ENCODE measurements at places on chromosomes 2 and 18.

- no peak for DNase-seq
These were observed 784.7 kb upstream of the PIK3C3 start for GRCh38 chr18:41170346-41170745.

DNA sequence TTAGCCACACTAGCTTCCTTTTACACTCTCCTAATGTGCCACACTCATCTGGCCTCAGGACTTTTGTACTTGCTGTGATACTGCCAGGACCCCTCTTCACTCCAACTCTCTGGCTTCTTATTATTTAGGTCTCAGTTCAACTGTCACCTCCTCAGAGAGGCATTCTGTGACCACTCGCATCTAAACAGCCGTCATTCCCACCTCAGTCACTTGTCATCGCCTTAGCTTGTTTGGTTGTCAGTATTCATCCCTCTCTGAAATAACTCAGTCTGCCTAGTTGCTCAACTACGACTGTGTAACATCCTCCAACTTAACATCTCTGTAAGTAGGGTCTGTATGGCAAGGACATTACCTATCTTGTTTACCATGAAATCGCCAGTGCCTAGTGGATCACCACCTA is 27.2 kb downstream of the MGAT4A start:
- DNase-seq = no peak

- no peak for DNase-seq
These were observed 159.8 kb downstream of the METTL4 start for GRCh38 chr18:2411381-2411960.

DNA sequence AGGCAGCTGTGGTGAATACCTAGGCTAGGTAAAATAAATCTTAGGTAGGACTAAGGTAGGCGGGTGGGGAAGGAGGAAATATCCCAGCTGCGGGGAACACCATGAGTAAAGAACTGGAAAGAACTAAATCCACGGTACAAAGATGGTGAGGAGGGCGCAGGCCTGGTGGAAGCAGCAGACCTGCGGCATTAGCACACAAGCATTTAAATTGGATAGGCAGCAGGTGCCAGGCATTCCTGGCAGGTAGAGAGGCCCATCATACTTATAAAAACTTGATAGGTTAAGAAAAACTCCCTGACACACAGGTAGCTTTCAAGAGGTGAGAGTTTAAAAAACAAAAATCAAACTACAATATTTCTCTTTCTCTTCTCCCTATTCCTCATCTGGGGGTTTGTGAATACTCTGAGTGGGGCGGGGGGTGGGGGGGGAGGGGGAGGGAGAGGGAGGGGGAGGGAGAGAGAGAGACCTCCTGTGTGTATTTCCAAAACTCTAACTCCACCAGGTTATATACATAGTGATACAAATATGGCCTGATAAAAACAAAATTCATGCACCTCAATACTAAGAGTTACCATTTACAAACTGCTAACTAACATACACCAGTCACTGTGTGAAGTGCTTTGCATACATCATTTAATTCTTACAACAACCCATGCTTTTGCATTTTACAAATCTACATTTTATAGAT is 13.5 kb downstream of the AAK1 start:
- no peak for DNase-seq

- DNase-seq = no peak
These were observed 112.9 kb downstream of the SOS1 start for GRCh38 chr2:39007875-39008504.

DNA sequence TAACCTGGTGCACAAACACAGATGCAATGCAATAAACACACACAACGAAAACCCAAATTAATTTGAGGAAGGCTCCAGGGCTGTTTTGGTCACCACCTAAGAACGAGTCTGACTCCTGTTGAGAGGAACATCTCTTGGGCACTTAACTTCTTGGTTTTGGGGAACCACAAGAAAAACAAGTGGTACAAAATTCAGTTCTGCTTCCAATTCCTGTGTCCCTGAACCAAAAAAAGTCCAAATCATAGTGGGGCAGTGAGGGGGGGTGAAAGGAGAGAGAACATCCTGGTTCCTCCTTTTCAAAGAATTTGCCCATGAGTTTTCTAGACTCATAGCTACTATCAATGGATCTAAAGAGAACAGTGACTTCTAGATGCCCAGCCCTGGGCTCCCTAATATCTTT is 143.6 kb downstream of the COL4A4 start:
- DNase-seq = no peak

DNA sequence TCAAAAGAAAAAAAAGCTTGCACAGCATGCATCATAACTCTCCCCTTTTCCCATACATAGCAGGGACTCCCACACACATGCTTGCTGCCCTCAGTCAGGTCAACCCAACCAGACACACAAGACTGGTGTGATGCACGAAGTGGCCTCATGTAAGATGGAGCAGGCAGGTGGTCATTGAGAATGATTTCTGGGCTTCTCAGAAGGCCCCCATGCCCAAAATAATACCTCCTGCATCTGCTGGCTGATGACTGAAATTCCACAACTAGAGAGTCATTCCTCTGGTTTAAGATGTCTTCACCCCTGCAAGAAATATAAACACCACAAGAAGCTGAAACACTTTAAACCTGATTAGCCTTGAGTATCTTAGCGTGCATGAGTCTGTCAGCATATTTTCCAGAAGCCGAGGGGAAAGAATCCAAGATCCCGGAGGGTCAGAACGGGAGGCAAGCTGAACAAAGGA is 131.1 kb downstream of the AFF3 start:
- no peak for DNase-seq

- no peak for DNase-seq
These were observed 104.6 kb downstream of the PTPN4 start for GRCh38 chr2:119864318-119864717.

GRCh38 chr18:68219872-68220271 is 495.0 kb downstream of the TMX3 start:
- no peak for DNase-seq

DNA sequence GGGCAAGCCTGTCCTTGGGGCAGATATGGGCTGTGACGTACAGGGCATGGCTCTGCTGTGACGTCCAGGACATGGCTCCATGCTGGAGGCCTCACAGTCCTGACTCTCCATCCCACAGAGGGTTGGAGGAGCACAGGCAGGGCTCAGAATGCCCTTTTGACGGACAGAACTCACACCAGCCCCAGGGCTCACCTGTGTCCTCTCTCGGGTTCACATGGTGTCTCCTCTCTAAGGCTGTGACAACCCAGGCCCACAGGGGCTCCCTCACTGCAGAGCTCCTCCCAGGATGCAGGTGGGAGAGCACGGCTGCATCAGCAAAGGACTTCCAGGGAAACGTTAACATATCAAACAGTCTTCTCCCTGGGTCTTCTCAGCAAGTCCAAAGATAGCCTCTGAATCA is 133.8 kb downstream of the EIPR1 start:
- no peak for DNase-seq

DNA sequence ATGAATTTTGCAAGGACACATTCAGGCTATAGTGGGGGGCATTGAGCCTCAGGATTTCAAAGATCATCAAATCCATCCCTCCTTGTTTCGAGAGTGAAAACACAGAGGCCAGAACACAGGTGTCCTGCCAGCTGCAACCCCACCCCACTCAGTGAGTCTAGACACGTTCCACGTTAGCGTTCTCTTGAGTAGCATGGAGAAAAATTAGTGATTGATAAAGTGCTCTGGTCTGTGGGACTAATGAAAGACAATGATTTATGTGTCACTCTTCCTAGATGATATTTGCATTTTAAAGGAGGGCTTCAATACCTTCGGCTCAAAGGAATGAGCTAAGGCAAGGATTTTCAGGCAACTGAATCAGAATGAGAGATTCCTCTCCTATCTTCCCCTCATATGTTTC is 43.8 kb downstream of the SLC4A3 start:
- DNase-seq = no peak

DNA sequence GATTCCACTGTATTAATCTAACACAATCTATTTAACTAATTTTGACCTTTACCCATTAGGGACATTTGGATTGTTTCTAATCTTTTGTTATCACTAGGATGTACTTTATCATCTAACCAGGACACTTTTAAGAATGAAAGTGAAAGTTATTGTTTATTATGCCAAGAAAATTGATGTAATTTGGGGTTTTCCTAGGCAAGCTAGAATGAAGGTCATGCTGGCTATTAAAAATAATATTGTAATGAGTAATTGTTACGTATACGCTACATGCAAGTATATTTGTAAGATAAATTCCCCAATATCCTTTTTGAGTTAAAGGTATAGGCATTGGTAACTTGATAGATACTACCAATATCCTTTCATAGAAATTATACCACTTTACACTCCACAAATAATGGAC is 74.6 kb downstream of the COL5A2 start:
- DNase-seq = no peak

DNA sequence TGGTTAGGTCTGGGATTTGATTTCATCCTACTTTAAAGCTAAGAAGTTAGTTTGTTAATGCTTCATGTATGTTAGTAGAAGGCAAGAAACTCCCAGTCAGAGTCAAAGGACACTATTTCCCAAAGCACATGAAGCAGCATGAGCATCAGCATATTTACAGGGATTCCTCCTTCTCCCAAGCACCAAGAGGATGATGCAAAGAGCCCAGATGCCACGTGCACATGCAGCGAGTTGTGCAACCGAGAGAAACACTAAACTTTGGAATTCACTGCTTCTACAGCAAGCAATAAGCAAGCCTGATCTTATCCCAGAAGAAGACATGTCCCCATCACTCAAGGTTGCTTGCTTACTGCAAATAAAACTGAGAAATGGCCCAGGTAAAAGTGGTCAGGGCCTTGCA is 32.5 kb downstream of the CPO start:
- no peak for DNase-seq

DNA sequence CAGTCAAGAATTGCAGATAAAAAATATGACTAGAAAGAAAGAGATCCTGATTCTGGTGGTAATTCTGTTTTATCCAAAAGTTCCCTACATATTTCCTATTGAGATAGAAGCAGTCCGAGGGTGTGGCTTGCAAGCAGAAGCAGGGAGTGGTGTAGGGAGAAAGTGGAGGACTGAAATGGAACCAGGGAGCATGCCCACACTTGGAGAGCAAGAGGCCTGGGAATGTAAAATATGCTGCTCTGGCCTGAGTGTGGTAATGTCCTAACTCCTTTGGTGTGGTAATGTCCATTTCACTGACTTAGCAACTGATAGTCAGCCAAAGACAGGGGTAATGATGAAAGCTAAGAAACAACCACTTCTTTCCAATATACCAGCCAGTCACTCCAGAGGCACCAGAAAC is 30.1 kb upstream of the FMNL2 start:
- no peak for DNase-seq
